ENCODE measurements at places on chromosomes 2 and 18.

GRCh38 chr2:119706221-119706620 is 27.2 kb downstream of the TMEM177 start:
- no peak for DNase-seq

GRCh38 chr2:223203971-223204929 is 152.3 kb downstream of the KCNE4 start:
- DNase-seq = no peak

DNA sequence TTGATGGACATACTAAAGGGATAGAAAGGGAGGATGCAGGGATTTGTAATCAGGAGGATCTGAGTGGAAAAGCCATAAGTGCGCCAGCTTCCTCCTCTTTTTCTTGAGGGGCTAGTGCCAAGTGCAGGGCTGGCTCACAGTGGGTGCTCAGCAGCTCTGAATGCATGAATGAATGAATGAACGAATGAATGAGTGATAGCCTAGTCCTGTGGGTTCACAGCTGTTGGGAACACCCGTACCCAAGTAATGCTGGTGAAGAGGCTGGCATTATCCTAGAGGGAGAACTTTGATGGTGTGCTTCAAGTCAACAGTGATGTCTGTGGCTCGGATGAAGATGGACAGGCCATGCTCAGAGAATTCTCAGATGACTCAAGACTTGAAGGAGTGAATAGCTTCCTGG is 108.8 kb downstream of the KCTD1 start:
- no peak for DNase-seq

DNA sequence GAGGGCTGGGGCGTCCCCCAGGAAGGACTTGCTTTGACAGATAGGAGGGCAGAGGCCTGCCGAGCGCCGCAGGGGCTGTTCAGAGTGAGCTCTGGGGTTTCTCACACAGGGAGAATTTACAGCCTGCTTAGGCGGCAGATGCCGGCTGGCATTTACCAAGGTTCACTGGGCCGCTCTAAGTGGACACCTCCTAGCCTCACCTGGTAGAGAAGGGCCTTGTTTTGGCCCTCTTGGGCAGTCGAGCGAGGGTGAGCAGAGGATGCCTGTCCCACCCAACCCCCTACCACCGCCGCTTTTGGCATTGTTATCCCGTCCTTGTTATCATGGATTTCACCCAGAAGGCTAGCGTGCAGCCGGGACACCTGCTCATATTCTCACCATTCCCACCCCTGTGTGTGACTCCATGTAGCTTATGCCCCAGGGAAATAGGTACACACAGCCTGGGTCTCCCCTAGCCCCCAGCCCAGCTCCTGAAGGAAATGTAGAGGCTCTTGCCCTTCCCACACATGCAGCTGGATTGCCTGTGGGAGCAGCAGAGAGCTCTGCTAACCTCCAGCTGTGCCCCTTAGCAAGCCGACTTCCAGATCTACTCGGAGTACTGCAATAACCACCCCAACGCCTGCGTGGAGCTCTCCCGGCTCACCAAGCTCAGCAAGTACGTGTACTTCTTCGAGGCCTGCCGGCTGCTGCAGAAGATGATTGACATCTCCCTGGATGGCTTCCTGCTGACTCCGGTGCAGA is 52.4 kb downstream of the FAM168B start:
- no peak for DNase-seq

DNA sequence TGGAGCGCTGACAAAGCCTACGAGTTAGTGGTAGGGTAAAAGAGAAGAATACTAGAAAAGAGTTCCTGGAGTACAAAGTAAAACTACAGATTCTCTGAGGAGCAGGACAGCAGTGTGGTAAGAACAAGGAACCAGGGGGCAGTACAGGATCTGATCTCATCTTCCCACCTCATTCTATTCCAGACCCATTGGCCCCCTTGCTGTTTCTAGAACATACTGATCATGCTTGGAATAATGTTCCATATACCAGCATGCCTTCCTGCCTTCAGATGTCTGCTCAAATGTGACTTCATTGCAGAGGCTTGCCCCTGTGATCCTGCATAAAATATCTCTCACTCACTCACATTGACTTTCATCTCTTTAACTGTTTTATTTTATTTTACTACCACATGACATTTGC is 19.3 kb downstream of the MSGN1 start:
- no peak for DNase-seq

DNA sequence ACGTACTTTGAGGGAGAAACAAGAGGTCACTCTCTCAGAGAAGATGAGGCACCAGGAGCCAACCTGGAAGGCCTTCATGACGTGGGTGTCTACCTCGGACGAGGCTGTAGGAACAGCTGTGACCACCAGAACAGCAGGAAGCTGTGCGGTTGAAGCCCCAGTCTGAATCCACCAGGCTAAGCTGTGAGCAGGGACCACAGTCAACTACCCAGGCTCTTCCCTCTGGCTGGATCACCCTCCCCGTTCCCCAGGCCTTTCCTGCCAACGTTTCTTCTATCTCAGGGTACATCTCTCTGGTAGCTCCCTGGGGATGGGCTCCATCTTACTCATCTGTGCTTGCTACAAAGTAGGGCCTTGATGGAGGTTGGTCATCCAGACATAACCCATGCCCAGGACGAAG is 36.8 kb upstream of the CYP27C1 start:
- DNase-seq = no peak

DNA sequence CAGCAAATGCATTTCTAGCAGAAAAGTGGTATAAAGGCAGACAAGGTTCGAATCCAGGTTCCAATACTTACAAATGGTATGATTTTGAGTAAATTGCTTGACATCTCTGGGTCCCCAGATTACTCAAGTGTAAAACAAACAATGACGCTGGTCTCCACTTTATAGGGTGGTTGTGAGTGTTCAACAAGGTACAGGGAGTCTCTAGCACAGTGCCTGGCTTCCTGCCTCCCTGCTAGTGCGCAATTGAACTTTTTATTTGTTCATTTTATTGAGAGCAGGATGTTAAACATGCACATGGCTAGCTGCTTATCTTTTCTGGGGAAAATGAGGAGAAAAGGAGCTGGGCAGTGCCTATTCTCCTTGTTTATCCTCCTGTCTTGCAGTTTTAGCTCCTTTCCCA is 74.9 kb upstream of the MYL1 start:
- no peak for DNase-seq

DNA sequence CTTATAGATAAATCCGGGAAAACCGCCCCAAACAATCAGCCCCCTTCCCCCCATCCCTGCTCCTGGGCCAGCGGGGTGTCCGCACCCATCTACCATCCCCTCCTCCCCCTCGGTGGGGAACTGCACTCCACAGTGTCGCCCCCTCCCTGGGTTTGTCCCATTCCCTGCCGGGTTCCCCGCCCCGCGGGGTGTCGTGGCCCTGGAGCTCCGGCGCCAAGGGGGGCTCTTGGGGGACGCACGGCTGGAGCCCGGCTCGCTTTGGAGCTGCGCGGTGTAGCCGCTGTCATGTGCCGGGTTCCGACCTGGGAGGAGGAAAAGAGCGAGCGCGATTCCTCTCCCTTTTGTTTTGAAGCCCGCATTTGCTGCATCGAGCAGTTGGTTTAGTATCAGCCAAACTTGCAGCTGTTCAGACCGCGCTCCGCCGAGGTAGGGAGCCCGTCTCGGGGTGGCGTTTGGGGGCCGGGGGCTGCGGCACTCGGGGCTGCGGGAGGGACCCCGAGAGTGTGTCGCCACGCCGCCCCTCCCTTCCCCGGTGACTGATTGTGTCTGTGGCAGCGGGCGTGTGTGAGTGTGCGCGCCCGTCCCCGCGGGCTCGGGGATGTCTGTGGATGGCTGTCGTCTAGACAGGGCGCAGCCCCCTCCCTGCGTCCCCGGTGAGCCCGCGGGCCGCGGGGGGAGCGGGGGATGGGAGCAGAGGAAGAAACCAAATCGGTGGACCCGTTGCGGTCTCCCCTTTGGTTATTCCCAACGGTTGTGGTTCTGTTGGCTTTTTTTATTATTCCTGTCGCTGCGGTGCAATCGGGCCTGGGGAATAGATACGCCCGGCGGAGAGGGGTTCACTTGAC is 797 bp downstream of the CTIF start:
- no peak for DNase-seq

DNA sequence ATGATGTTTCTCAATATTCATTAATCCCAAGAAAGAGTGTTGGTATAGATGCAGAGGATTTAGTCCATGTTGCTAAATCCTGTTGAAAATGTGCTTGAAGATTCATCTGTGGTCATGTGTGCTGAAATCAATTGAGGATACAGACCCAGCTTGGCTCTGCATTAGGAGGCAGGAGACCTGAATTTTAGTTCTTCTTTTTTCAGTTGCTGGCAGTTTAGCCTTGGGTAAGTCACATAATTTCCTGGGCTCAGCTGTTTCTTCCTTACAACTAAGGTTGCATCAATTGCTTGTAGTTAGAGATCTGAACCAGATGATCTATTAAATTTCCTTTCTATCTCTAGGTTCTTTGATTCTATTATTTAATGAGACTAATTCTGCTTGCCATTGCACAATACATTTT is 54.4 kb downstream of the SETBP1 start:
- peak; percentile 75 for DNase-seq

GRCh38 chr2:168190590-168191336 is 56.6 kb downstream of the STK39 start:
- no peak for DNase-seq

DNA sequence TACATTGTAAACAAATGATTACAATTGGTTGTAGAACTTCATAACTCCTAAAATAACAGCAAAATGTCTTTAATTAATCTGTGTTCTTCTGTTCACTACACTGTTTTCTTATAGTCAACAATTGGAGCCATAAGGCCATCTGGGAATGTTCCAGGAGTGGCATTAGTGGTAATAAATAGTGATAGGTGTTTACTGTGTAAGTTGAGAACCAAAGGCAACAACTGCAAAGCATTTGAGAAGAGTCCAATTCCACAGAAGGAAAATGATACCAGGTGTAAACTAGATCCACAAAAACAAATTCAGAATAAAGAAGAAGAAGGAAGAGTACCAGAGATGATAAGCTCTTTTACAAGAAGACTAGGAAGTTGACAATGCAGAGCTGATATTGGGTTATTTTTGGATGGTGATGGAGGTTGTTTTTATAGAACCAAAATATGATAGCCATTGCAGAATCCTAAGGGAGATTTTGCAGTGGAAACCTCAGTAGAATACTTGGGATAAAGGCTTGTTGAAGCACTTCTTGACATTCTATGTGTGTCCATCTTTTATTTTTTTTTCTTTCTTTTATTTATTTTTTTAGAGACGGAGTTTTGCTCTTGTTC is 52.9 kb downstream of the ANTXR1 start:
- DNase-seq = no peak

DNA sequence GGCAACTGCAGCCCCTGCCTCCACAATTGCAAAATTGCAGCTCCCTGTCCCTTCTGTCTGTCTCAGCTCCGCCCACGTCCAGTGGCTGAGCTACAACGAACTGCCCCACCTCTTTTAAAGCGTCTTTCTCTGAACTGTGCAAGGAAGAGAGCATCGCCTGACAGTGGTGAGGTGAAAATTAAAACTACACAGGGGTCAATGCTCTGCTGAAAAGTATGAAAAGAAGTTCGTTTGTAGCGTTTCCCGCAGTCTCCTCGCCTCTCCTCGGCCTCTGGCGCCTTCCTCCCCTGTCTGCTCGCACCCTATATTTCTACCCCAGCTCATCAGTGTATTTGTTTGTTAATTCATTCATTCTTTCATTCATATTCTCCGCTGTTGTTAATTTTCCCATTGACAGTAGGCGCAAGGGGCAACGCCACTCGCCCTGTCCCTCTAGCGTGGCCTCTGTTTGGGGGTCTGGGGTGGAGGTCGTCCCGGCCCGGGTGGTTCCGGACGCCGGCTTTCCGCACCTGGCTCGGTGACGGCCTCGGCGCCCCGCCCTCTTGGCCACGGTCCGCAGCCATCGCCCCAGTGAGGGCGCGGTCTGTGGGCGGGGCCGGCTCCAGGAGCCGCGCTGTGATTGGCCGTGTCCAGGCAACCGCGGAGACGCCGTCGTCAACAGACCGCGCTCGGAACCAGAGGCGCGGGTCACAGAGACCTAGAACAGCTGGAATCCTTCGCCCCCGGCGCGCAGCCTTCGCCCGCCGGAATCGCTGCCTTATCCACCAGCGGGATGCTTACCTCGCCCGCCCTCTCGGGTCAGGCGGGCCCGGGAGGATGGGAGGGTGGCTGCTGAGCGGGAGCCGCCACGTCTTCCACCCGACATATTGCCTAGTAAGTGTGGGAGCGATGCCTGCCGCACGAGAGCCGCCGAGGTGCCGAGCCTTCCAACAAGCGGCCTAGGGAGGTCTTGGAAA is at the start of gene VWA3B:
Gene VWA3B, plus strand, starts transcription at position 677 of the 956 bp plus-strand sequence. CDS start 5,926 bp downstream, outside the sequence.
- DNase-seq = peak; percentile 33

- no peak for DNase-seq
Measured at GRCh38 chr18:56330366-56331110, 307.9 kb downstream of the TXNL1 start.

GRCh38 chr2:51018145-51018544 is 13.8 kb downstream of the NRXN1 start:
- no peak for DNase-seq

DNA sequence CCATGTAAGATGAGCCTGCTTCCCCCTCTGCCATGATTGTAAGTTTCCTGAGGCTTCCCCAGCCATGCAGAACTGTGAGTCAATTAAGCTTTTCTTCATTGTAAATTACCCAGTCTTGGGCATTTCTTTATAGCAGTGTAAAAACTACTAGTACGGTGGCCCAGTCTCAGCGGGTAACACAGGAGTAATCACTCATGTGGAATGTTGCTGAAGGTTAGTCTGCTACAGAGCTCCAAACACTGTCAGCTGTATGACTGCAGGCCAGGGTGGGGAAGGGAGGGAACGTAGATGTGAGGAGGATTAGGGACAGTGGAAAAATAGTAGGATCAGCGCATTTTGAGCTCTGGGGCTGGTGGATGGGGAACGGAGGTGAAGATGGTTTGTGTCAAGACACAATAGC is 711.2 kb upstream of the SOX11 start:
- DNase-seq = no peak

GRCh38 chr2:232088771-232089170 is 127.3 kb downstream of the DIS3L2 start:
- no peak for DNase-seq

GRCh38 chr2:110773401-110773921 is 41.1 kb downstream of the ACOXL start:
- no peak for DNase-seq

- DNase-seq = peak; percentile 82
Measured at GRCh38 chr2:60806988-60807681, 51.1 kb downstream of the PAPOLG start.

DNA sequence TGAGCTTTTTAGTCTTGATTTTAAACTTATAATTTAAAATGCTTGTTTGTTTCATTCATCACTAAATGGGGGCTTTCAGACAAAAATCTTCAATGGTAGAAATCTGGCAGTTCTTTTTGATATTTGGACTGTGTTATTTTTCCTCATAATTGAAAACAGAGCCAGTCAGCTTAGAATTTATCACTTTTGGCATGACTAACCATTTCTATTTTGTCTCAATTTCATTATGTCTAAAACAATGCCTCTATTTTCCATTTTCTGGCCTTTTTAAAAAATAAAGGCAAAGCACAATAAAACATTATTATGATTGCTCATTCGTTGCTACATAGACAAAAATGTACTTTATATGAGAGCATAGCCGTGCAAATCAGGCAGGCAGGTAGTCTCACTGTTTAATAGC is 434.5 kb downstream of the XIRP2 start:
- no peak for DNase-seq
